ENCODE measurements at places on chromosomes 3 and 15.
A peak's percentile ranks its signal among the peaks of the same experiment; 100 is the strongest.

DNA sequence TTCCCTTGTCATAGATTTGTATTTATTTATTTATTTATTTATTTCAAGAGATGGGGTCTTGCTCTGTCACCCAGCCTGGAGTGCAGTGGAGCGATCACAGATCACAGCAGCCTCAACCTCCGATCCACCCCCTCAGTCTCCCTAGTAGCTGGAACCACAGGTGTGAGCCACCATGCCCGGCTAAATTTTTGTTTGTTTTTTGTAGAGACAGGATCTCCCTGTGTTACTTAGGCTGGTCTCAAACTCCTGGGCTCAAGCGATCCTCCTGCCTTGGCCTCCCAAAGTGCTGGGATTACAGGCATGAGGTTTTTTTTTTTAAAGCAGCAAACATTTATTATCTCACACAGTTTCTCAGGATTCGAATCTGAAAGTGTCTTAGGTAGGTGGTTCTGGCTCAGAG is 2.5 kb downstream of the TTBK2 start:
- no peak for DNase-seq

GRCh38 chr3:12303534-12303933 is 14.7 kb downstream of the PPARG start:
- DNase-seq: no peak

- DNase-seq: no peak
These were observed 24.7 kb upstream of the CERS3 start for GRCh38 chr15:100553468-100553867.

DNA sequence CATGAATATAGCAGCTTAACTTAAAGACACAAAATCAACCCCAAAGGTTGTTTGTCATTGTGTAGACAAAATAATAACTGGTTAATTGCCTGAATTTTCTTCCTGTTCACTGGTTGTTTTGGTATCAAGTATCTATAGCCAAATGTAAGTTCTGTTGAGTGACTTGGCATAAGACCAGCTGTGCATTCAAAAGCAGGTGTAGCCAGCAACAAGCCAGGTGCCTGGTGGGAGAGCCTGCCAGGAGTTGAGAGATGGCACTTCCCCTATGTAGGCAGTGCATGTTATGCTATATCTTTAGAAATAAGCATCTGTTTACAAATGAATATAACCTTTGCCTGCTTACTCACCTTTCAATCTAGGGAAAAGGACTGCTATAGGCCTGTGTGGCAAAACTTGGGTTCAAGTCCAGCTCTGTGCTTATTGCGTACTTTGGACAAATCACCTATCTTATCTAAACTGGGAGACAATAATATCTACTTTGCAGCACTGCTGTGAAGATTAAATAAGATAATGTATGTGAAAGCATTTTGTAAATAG is 84.9 kb upstream of the TBL1XR1 start:
- DNase-seq: no peak

GRCh38 chr3:136735103-136735502 is 17.1 kb downstream of the STAG1 start:
- no peak for DNase-seq

GRCh38 chr3:121505256-121505655 is 40.5 kb downstream of the POLQ start:
- no peak for DNase-seq

DNA sequence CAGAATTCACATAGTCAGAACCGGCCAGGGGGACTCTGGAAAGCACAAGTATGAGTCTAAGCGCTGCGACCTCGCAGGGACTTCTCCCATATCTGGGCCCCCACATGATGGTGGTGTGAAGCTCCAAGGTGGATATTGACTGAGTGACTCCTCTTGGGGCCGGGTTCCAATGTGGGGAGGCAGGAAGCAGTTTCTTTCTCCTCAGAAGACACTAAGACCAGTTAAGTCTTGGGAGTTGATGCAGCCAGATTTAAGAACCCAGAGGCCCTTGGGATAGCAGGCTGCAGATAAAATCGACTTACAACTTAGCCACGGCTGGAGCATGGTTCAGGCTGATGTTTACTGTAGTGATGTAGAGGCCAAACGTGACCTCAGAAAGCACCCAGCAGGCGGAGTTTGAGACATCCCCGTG is 55.4 kb upstream of the KLF13 start:
- DNase-seq: no peak

DNA sequence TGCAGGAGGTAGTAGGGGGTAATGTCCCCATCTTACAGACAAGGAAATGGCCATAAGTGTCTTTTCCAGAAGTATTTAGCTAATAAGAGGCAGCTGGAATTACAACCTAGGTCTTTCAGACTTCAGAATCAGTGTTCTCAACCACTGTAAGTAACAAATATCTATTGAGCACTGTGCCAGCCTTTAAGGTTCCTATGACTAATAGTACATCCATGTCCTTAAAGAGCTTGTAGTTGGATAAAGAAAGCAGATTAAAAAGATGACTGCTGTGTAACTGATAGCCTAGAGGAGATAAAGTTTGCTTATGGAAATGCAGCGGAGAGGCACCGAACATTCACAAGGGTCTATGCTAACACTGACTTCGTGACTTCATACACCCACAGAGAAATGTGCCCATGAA is 136.0 kb downstream of the KCNMB2 start:
- DNase-seq: no peak

- no peak for DNase-seq
These were observed 61.0 kb upstream of the CHRM5 start for GRCh38 chr15:33907326-33907725.

GRCh38 chr3:56862352-56863062 is 60.8 kb upstream of the ARHGEF3 start:
- peak; percentile 1 for DNase-seq

DNA sequence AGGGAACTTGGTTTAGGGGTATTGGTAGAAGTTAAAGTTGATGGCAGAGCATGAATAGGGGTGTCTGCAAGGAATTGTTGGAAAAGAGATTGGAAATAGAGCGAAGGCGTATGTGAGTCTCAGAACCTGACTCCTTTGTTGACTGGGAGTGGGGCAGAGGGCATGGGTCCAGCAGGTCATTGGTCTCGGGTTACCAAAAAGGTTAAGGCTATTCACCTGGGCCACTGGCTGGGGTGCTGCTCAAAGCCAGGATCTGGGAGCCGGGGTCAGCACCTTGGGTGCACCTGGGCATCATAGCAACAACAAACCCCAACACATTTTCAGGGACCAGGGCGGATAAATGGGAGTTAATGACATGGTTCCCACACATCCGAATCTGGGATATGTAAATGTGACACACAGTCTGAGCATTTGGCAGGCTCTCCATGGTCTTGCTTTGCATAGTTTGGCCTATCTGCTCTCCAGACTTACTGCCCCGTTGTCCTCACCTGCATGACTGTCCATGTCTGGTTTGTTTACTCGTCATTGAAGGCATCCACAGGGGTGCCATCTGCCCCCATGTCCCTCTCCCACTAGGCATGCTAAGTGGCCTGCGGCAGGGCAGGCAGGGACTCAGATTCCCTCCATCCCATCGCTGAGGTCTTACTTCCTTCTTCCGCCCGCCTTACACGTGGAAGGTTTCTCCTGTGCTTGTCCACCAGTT is 10.1 kb downstream of the KLF13 start:
- DNase-seq: no peak

DNA sequence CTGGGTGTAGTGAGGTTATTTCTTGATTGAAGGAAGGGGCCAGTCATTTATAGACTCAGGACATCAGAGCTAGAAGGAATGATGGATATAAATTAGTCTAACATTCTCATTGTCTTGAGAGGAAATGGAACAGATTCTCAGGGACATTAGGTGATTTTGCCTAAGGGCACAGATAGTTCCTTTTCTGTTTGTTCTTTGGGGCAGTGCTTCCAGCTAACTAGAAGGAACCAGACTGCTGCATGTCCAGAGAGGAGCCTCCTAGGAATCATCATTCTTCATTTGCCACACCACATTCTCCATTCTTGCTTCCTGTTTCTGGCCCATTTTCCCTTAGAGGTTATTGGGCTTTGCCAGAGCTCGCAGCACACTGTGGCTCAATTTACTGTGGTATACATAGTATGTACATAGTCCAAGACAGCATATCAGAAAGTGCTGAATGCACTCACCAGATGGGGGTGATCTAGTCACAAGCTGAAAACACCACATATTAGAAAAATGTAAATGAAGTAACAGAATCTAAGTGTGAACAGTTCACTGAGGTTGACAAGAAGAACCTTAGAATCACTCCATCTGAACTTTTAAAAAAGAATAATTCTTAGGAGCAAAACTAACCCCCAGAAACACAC is 62.7 kb upstream of the MYZAP start:
- no peak for DNase-seq

DNA sequence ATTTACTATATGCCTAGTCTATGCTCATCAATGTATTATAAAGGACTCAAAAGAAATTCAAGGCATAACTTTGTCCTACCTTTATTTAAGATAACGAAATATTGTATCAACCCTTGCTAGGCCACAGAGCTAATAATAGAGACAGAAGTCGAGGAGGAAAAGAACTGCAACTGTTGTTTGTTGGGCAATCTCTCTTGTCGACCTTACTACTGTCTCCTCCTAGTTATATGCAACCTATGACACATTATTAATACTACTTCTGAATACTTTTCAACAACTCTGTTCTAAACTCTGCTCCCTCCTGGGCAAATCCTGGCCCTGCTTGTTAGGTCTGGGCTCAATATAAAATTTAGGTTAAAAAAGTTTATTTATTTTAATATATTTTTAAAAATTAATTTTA is 24.6 kb downstream of the SPPL2A start:
- no peak for DNase-seq

DNA sequence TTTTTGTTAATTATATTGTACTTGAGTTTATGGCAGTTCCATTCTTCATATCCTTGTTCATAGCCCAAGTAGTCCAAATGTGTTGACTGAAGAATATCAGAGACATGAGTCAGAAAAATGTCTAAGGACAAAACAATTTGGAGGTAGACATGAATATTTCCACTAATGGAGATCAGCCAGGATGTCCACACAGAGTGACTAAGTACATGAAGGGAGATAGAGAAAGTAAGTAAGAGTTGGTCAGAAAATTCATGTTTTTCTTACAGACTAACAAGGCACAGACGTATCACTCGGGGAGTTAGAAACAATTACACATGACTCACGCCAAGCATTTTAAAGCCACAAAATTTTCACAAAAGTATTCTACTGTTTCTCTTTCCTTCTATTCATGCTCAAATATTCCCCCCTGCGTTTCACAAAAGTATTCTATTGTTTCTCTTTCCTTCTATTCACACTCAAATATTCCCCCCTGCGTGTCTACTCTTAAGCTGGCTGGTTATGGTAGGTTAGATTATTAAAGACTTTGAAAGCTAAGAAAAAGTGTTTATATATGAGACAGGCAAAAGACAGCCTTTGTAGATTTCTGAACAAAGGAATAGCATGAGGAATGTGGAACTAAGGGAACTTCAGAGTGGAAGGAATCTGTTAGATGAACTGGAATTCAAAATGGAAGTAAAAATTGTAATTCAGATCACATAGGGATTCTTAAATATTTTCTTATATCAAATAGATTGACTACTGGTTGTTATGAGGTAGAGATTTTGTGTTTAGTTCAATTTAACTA is 648.7 kb upstream of the CCDC54 start:
- DNase-seq: no peak

DNA sequence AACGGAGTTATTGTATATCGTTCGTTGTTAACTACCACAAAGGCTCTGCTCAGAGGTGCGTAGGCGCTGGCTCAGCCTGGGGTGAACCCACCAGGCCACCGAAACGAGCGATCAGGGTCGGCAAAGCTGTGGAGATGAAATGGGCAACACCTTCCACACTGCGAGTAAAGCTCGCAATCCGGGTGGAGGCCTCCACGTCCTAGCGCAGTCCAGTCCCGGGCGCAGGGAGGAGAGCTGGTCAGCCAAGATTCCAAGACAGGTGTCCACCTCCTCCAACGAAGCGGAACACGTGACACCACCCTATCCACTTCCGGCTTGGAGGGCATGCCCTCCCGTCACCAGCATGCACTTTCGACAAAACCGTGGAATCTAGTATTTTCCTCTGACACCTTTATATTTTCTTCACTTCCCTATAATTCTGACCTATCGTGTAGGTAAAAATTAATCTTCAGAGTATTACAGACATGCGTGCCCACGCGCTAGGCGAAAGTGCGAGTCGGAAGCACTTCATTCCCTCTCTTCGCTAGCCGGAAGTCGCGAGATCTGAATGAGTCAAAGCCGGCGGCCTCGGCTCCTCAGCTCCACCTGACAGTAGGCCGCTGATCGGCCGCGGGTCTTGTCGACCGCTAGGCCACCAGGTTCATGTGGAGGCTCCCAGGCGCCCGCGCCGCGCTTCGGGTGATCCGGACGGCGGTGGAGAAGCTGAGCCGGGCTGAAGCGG is at the start of gene PDE12:
PDE12 (plus strand) TSS at position 537 of the 721 bp plus-strand sequence; CDS start at position 643, 106 bp downstream.
- DNase-seq: peak; percentile 98

DNA sequence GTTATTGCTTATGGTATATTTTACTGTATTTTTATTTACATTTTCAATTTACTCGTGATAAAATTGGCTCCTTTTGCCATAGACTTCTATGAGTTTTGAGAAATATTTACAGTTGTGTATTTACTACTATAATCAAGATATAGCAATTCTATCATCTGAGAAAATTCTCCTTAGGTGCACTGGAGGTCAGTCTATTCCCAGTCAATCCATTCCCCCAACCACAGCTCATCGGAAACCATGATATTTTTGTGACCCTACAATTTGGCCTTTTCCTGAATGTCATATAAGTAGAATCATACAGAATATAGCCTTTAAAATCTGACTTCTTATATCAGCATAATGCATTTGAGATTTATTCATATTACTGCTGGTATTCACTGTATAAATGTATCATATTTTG is 114.7 kb upstream of the LRTM1 start:
- DNase-seq: no peak

DNA sequence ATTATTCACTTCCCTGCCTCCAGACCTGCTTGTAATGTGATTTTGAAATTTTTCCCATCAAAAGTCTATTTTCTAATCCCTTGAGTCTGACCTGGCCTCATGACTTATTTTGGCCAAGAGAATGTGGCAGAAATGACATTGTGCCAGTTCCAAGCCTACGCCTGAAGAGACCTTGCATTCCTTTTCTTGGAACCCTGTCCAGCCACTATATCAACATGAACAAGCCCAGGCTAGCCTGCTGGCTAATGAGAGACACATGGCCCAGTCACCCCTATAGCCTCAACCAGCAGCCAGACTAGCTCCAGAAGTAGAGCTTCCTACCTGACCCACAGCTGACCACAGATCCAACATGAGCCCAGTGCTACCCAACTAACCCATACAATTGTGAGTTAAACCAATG is 121.1 kb upstream of the ACP3 start:
- no peak for DNase-seq

DNA sequence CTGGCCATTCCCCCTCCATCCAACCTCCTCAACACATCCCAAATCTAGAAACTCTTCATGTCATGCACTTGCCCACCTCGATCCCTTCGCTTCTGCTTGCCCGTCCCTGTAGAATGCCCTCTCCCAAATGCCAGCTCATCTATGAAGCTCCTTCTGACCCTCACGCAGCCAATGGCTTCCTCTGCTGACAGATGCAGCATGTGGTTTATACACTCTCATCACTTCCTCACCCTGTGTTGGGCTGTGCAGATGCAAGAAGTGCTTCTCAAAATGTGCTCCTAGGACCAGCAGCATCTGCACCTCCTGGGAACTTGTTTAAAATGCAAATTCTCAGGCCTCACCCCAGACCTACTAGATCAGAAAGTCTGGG is 51.7 kb downstream of the SEMA5B start:
- DNase-seq: no peak

Data from hypothalamus (tissue), 51 donors.